ENCODE measurements at places on chromosomes 2 and 18.

DNA sequence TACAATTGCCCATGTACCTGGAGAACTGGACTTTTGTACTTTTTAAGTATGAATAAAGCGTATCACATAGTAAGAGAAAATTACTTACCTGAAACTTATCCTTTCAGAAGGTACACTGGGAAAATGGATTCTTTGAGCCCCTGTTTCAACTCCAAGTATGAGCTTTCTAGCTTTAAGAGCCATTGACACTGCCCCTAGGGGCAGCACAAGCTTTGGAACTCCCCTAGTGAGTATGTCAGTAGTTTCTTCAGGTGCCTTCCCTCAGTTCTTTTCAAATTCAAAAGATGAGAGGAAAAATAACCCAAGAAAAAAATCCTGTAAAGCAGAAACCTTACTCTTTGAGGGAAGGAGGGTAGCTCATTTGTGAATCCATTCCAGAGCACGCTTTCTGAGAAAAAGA is 124.1 kb downstream of the MEMO1 start:
- no peak for DNase-seq

GRCh38 chr18:25516747-25517498 is 165.0 kb upstream of the ZNF521 start:
- DNase-seq = no peak

DNA sequence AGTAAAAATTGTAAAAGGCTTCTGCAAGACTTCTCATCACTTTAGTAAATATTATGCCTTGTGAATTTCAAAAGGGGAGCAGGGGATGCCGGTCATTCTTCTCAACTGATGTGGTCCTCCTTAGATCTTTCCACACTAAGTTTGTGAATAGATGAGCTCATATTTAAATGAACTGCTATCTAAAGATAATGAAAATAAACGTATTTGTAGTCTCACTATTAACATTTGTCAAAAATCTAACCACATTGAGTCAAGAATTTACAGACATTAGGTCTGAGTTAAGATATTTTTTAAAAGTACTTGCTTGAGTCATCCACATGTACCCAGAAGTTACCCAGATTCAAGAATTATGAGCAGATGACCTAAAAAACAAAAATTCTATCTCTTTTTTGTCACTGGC is 6.5 kb downstream of the PRPF40A start:
- no peak for DNase-seq

DNA sequence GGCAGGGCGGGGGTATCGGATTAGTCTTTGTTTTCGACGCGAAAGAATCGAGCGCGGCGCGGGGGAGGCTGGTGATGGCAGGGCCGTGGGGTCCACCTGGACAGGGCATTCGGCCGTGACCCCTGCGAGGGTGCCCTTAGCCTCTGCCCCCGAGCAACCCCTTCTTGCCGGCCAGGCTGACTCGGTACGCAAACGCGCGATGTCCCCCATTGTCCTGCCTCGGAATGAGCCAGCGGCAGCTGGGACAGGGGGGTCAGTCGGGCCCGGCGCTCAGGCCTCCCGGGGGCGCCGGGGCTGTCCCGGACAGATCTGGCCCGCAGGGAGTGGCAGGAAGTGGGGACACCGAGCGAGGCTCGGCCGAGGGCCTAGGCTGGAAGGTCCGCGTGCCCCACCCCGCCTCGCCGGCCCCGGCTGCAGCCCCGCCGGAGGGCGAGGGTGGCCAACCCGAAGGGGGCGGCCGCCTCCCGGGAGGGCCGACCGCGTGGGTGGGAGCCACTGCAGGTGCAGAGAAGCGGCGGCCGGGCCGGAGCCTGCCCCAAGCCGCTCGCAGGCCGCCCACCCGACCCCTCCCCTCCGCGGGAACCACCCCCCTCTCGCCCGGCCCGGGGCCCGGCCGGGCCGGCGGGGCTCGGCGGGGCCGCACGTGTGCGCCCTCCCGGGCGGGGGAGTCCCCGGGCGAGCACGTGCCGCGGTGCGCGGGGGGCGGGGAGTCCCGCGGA is at the start of gene TET3:
TSS of gene TET3 (plus strand) at position 708 of the 719 bp plus-strand sequence. CDS start 1,494 bp downstream, outside the sequence.
- peak; percentile 48 for DNase-seq

Data from GM18507 (cell line).